Effector memory CD8-positive, alpha-beta T cell (primary cell): ENCODE measurements at places on chromosomes 6 and 20.

DNA sequence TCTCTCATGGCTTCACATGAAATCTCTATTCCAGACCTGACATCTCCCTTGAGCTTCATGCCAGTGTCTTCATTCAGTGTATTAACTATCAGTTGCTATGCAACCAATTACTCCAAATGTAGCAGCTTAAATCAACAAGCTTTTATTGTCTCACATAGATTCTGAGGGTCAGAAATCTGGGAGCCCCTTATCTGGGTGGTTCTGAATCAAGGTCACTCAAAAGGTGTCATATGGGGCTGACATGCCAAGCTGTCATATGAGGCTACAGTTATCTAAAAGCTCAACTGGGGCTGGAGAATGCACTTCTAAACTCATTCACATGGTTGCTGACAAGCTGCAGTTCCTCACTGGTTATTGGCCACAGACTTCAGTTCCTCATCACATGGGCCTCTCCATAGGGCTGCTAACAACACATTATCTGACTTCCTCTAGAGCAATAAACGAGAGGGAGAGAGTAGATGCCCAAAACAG is 7.3 kb upstream of the CGA start:
- DNase-seq: no peak
- H3K27ac ChIP-seq: no peak overlapping the region
- no peaks in the 10 kb centered on the region for H3K36me3 ChIP-seq
- no peaks in the 10 kb centered on the region for H3K4me1 ChIP-seq

DNA sequence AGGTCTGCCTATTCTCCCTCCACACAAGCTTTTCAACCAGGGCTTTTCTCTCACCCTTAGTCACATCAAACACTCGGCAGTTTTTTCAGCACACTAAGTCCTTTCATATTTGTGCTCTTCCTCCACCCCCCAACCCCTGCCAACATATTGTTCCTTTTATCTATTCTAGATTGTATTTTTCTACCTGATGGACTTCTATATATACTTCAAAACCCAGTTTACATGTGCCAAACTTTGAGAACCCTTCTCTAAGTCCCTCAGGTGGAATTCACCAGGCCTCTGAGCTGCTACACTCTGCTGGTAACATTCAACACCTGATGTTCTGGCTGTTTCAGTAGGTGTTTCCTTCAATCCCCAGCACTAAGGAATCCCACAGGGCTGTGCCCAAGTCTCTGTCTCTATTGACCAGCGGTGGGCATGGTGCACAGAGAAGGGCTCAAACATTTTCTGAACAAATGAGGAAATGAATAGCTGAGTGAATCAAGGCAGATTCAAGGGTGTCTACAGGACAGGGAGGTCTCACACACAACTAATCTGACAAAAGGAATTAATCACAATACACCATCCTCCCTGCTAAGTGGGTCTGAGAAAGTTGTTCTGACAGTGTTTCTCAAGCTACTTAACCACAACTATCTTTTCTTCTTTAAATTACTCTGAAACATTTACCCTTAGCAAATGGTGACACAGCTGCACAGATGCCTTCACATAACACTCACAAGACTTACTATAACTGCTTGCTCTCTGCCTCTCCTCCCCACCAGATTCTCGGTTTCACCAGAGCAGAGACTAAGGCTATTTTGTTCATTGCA is 166.5 kb downstream of the TSHZ2 start:
- no peaks in the 10 kb centered on the region for H3K4me1 ChIP-seq
- DNase-seq: no peak
- H3K27me3 ChIP-seq: peaks cover 50% of the 10 kb centered on the region
- H3K36me3 ChIP-seq: peaks cover 3% of the 10 kb centered on the region
- H3K4me3 ChIP-seq: no peak overlapping the region
- H3K27ac ChIP-seq: no peak overlapping the region

DNA sequence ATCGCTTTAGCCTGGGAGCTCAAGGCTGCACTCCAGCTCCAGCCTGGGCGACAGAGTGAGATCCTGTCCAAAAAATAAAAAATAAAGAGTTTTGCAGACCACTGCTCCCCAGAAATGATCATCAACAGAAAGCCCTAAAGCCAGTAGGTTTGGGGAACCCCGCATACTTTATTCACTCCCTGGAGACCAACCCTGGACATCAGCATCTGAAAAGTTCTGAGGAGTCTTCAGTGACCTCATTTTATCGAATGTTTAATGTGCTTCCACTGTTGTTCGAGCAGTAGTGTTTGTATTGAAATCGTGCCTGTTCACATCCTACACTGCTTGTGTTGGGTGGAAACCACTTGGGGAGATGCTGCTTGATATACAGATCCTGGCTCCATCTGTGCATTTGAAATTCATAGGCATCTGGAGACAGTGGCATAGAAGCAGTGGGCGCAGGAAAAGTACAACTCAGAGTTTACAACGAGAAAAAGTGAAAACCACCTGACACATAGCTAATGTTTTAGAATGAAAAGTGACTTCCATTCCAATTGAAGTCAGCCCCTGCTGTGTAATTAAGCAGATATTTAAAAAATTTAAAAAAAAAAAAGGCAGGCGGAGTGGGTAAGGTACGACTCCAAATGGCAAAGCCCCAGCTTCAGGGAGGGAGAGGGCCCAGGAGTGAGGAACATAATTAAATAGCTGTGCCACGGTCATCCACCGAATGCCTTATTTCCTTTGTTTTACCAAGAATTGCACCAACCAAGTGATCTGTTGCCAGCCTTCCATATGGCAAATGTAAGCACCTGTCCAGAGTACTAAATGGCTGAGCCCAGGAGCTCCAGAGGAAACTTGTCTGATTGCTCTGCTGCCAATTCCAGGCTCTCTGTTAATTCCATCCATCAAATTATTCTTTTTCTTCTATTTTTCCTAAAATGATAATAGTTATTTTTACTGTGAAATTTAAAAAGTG is 100.4 kb upstream of the NAA20 start:
- no peaks in the 10 kb centered on the region for H3K4me1 ChIP-seq
- peaks cover 10% of the 10 kb centered on the region for H3K27me3 ChIP-seq
- H3K36me3 ChIP-seq: peaks cover 3% of the 10 kb centered on the region

DNA sequence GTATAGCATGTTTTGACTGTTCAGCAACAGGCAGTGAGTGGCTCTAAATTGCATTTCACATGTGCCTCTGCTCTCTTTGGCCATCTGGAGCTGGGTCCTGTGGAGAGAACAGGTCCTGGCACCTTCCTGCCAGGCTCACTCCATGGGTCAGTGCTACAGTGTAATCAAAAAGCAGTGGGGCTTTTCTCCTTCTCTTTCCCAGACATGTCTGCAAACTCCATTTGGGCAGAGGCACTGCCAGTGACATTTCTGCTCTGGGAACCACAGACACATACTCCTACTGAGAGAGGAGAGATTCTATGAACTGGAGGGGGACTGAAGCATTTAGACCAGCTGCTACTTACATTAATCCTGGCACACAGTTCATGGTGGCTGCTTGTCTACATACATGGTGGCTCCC is 68.3 kb upstream of the TRAF3IP2 start:
- no peak overlapping the region for H3K4me3 ChIP-seq
- H3K27me3 ChIP-seq: no peaks in the 10 kb centered on the region
- DNase-seq: no peak

GRCh38 chr6:14848019-14848418 is 397.9 kb upstream of the JARID2 start:
- DNase-seq: no peak
- no peak overlapping the region for H3K4me3 ChIP-seq
- H3K4me1 ChIP-seq: no peaks in the 10 kb centered on the region
- no peaks in the 10 kb centered on the region for H3K36me3 ChIP-seq
- H3K27me3 ChIP-seq: peaks cover 9% of the 10 kb centered on the region

GRCh38 chr20:19937651-19938420 is 79.3 kb upstream of the NAA20 start:
- peak overlapping the region; percentile 33 for H3K4me3 ChIP-seq
- no peaks in the 10 kb centered on the region for H3K36me3 ChIP-seq
- H3K27ac ChIP-seq: no peak overlapping the region
- no peak for DNase-seq
- peaks cover 55% of the 10 kb centered on the region for H3K27me3 ChIP-seq
- H3K4me1 ChIP-seq: peaks cover 15% of the 10 kb centered on the region

DNA sequence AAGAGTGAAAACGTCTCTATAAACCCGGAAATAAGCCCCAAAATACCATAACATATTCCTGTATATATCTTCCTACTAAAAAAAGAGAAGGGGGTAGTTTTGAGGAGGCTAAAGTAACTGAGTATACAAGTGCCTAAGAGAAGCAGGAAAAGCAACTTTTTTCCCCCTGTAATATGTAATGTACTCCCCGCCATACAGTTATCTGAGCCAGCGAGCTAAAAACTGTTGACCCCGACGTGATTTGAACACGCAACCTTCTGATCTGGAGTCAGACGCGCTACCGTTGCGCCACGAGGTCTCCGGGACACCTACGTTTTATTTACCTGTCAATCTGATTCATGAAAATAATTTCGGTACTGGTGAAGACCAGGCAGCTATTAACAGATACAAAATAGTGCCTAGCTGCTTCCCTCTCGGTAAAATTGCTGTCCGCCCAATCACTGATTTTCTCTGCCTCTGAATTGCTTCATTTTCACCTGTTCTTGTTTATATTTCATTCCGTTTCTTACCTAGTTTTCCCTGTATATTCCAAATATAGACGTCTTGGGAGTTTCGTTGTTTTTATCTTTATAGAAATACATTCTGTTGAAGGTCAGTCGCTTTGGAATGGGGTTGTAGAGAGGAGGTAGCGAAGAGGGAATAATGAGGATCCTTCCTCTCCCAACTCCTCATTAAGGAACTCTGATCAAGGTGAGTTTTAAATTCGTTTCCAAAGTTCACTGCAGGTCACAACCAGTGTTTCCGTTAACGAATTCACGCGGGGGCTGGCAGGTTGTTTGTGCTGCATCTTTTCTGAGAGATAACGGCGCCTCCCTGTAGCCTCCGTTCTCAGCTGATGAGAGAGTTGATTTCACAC is 33.6 kb upstream of the BTN3A2 start:
- H3K4me1 ChIP-seq: peaks cover 37% of the 10 kb centered on the region
- H3K36me3 ChIP-seq: peaks cover 58% of the 10 kb centered on the region
- H3K27ac ChIP-seq: peak overlapping the region; percentile 97
- peak; percentile 38 for DNase-seq

DNA sequence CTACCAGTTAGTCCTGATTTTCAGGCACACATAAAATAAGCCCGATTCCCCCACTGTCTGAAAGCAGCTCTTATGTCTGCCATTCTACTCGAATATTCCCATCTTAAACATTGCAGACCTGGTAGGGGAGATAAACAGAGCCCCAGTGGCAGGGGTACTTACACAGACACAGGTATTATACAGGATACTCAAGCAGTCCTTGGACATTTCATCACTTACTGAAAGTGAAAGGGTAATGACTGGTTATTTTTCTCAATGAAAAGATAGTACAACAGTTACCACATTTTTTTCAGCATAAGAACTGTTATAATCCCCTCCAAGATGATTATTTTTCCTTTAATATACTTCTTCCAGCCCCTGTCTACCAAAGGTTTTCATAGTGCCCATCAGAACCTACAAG is 37.8 kb downstream of the TRPC4AP start:
- no peak overlapping the region for H3K4me3 ChIP-seq
- H3K36me3 ChIP-seq: peaks cover 27% of the 10 kb centered on the region
- peaks cover 23% of the 10 kb centered on the region for H3K4me1 ChIP-seq
- H3K27me3 ChIP-seq: no peaks in the 10 kb centered on the region

- H3K27me3 ChIP-seq: no peaks in the 10 kb centered on the region
- no peak overlapping the region for H3K27ac ChIP-seq
- H3K4me1 ChIP-seq: no peaks in the 10 kb centered on the region
- no peak for DNase-seq
- H3K4me3 ChIP-seq: no peak overlapping the region
Measured at GRCh38 chr20:61561111-61561830, 309.2 kb downstream of the CDH4 start.

- no peaks in the 10 kb centered on the region for H3K4me1 ChIP-seq
- DNase-seq: peak; percentile 15
- no peak overlapping the region for H3K27ac ChIP-seq
Measured at GRCh38 chr6:80094017-80094416, 12.5 kb upstream of the BCKDHB start.

DNA sequence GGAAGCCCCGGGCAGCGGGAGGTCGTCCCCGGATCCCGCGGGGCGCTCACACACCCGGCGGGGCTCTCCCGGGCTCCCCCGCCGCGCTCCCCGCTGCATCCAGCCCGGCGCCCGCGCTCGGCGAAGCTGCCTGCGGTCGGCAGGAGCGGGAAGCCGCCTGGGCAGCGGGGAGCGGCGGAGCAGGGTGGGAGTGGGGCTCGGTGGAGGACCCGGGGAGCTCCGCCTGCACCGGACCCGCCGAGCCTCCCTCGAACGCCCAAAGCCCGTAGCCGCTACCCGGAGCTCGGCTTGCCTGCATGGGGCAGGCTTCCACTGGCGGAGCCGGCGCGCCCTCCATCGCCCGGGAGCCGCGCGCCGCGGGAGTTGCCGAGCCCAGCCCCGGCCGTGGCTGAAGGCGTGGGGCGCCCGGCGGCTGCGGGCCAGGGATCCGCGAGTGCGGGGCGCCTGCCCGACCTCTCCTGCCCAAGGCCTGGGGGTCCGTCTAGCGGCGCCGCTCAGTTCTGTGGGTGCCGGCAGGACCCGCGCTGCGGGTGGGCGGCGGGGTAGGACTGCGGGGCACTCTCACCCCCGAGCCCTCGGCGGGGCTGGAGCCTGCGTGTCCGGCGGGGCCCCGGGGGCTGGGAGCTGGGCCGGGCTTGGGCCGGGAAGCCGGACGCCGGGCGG is 671 bp downstream of the CDH4 start:
- no peak overlapping the region for H3K4me3 ChIP-seq
- no peaks in the 10 kb centered on the region for H3K36me3 ChIP-seq
- no peak for DNase-seq

GRCh38 chr6:148538261-148539190 is 195.9 kb downstream of the SASH1 start:
- no peak overlapping the region for H3K4me3 ChIP-seq
- no peaks in the 10 kb centered on the region for H3K36me3 ChIP-seq
- peaks cover 46% of the 10 kb centered on the region for H3K27me3 ChIP-seq
- DNase-seq: no peak

GRCh38 chr6:159023893-159024292 is 20.9 kb downstream of the TAGAP start:
- peaks cover 5% of the 10 kb centered on the region for H3K36me3 ChIP-seq
- H3K27me3 ChIP-seq: no peaks in the 10 kb centered on the region
- DNase-seq: no peak
- peaks cover 14% of the 10 kb centered on the region for H3K4me1 ChIP-seq

DNA sequence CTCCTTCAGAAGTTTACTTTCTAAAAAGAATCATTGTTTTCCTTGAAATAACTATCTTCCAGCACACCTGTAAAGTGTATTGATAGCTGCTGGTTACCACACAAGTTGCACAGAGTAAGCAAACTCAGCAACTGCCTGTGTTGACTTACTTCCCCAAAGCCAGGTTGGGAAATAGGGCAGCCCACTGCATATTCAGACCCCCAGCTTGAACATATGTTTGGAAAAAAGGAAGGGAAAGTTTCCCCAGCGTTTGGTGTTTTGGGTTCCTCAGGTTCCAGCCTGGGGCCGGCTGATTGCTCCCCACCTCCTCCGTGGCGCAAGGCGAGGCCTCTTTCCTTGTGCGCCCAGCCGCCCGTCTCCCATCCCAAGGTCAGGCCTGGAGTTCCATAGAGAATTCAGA is 70.1 kb upstream of the QKI start:
- no peak for DNase-seq
- H3K36me3 ChIP-seq: peaks cover 2% of the 10 kb centered on the region
- no peaks in the 10 kb centered on the region for H3K27me3 ChIP-seq
- no peak overlapping the region for H3K27ac ChIP-seq
- H3K4me1 ChIP-seq: no peaks in the 10 kb centered on the region
